ENCODE measurements at places on chromosomes 12 and 14.

- DNase-seq: no peak
Measured at GRCh38 chr12:114190971-114191370, 215.0 kb downstream of the TBX5 start.

DNA sequence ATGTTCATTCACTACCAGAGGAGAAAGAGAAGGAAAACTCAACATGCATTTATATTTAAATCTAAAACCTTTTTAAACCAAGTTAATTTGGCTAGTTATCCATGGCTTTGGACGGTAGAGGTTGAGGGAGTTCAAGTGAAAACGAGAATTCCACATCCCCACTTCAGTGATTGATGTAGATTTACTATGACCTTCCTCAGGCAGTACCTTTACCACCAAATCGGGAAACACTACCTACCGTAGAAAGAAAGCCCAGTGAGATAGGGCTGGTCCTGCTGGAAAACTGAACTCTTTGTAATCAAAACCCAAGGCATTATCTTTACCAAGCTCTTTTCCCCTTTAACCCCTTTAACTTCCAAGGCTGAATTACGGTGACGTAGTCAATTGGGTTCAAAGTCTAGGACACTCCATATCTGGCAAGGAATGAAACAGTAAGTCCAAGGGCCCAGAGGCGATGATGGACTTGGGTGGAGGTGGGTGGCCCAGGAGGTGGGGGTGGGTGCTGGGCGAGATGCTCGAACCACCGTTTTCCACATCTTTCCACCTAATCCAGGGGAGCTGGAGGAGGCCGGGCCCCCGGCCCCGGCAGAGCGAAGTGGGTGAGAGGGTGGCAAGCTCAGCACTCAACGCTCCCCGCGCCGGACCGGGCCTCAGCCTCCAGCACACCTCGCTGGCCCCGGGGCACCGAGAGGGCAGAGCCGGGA is 618 bp downstream of the SEC23A start:
- DNase-seq: no peak

- DNase-seq: no peak
Measured at GRCh38 chr12:108037960-108038359, 91.1 kb upstream of the WSCD2 start.

- no peak for DNase-seq
Measured at GRCh38 chr12:40802656-40803055, 110.4 kb downstream of the CNTN1 start.

GRCh38 chr12:123271001-123271668 is 521 bp downstream of the CDK2AP1 start:
- DNase-seq: peak; percentile 57

Measured in amniotic stem cell (primary cell).